Activated CD4-positive, alpha-beta T cell treated with anti-CD3 and anti-CD28 coated beads for 1 hour (primary cell): ENCODE measurements at places on chromosomes 16 and 17.

GRCh38 chr16:80197741-80198201 lies 343.0 kb upstream of the DYNLRB2 start:
- DNase-seq = no peak

GRCh38 chr17:41103896-41104295 lies 1.3 kb upstream of the KRTAP4-9 start:
- DNase-seq = no peak

GRCh38 chr16:28981517-28981916 lies 3.3 kb upstream of the LAT start:
- DNase-seq = no peak

- no peak for DNase-seq
These were observed 215.4 kb downstream of the CHD9NB start for GRCh38 chr16:52837251-52837650.

DNA sequence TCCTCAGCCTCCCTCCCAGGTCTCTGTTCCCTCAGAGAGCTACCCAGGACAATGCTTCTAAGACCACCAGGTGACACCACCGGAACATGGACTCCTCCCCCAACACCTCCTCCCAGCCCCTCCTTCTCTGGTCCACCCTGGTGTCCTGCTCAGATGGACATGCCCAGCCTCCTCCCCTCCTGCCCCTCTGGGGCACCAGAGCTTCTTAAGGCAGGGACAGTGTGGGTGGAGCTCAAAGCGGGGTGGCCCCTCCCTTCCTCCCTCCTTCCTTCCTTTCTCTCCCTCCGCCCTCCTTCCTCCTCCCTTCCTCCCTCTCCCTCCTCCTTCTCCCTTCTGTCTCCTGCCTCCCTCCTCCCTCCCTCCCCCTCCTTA lies 22.7 kb downstream of the TRPV3 start:
- DNase-seq = no peak

GRCh38 chr16:3655030-3655395 lies 522 bp downstream of the DNASE1 start:
- no peak for DNase-seq

DNA sequence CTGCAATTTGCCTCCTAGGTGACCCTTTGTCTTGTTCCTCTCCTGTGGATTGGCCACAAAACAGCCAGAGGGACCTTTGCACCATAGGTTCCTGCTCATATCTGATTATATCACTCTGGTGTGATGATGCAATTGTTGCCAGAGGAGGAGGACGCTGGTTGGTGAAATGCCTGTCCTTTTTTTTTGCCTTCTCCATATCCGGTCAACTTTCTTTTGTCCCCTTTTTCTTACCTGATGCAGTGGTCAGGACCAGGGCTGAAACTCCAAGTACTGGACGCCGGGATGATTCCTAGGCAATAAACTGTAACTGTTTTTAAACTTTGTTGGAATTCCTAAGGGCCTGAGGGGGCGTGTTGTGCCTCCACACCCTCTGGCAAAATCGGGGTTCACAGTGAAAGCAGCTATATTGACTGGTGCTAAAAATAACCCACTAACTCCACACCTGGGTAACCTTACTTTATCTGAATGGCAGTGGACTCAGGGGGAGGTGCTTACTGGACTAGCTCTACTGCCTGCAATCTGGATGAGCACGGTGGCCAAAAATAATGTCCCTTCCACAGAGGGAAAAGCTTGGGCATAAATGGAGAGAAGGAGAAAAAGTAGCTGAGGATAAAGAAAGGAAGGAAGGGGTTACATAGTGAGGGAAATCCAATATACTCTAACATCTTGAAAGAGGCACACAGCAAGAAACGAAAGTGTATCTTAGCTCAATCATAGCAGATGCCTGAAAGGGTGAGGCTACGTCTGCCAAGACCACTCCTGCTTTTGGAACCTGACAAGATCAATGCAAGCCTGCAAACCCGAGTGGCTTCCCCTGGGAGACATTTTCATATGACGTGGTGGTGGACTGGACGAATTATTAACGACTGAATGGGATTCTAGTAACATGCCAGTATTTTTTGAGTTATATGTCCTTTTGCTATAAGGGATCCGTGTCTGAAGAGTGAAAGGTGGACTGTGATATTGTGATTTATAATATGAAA lies 28.4 kb upstream of the ZNF423 start:
- no peak for DNase-seq

DNA sequence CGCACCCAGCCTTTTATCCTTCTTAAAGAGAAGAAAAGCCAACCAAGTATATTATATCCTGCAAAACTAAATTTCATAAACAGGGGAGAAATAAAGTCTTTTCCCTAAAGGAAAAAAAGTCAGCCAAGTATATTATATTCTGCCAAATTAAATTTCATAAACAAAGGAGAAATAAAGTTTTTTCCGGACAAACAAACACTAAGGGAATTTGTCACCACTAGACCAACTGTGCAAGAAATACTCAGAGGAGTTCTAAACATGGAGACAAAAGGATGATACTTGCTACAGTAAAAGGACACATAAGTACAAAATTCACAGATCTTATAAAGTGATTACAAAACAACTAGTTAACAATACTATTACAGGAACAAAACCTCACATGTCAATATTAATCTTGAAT lies 14.4 kb upstream of the CCL18 start:
- DNase-seq = no peak

DNA sequence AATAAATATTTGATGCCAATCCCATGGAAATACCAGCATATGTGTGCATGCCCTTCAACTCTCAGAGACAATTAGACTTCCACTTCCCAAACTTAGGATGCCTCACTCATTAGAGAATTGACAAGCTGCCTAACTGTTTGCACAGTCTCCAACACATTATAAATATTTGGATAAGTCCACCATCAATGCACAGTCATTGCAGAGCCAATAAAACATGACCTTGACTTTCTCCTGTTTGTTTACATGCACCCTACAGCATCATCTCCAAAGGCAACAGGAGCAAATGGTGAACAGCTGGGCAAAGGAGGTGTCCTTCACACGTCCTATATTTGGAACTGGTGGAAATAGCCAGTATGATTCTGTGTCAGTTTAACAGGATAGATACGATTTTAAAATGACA lies 804.4 kb upstream of the RBFOX1 start:
- DNase-seq = no peak

DNA sequence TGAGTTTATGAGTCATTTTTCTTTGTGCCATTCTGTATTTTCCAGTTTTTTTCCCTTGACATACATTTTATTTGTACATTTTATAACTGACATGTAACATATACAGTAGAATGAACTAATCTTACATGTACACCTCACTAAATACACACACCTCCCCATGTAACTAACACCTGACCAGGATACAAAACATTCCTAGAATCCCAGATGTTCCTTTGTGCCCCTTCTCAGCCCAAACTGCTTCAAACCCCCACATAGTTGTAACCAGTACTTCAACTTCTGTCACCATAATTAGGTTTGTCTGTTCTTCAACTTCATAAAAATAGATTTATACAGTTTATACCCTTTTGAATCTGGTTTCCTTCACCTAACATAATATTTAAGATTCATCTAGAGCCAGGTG lies 73.5 kb downstream of the BRIP1 start:
- no peak for DNase-seq

- DNase-seq = no peak
These were observed 749 bp downstream of the GRIN2A start for GRCh38 chr16:10181196-10182162.

DNA sequence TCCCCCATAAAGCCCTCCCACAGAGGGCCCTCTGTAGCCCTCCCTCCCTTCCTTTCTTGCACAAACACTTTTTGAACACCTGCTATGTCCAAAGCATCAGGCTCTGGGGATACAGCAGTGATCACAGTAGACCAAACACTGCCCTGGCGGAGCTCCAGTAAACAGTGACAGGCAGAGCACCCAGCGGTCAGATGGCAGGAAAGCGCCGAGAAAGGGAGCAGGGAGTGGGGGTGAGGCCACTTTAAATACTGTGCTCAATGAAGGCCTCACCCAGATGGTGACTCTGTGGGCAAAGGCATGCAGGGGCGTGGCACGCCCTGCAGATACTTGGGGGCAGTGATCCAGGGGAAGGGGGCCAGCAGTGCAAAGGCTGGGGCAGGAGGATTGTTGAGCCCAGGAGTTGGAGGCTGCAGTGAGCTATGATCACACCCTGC lies 7.6 kb downstream of the PRR29 start:
- DNase-seq = no peak

GRCh38 chr17:79617740-79618382 lies 7.0 kb upstream of the RBFOX3 start:
- no peak for DNase-seq

DNA sequence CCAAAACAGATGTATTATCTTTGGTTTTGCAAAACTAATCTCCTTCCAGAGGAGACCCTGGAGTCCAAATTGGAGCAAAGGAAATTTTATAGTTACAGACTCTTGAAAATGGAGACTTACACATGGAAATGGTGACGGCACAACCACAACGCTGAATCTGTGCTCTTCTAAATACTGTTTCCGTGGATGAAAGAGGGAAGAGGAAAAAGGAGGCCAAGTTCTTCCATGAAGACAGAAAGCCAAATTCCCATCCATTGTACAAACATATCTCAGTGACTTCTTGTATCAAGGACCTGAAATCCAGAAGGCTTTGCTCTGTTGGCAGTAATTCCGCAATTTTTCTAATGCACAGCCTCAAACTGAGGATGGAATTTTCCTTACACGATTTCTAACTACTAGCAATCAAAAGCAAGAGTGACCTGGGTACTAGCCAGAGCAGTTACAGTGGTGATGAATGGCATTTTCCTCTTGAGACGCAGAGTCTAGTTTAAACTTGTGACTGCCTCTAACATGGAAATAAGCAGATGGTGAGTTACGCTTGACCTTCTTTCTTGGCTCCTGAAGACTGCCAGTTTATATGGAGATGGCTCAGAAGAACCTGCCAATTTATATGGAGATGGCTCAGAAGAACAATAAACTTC lies 38.5 kb downstream of the VPS53 start:
- DNase-seq = no peak

- DNase-seq = no peak
These were observed 23.6 kb upstream of the YWHAE start for GRCh38 chr17:1423456-1424135.

DNA sequence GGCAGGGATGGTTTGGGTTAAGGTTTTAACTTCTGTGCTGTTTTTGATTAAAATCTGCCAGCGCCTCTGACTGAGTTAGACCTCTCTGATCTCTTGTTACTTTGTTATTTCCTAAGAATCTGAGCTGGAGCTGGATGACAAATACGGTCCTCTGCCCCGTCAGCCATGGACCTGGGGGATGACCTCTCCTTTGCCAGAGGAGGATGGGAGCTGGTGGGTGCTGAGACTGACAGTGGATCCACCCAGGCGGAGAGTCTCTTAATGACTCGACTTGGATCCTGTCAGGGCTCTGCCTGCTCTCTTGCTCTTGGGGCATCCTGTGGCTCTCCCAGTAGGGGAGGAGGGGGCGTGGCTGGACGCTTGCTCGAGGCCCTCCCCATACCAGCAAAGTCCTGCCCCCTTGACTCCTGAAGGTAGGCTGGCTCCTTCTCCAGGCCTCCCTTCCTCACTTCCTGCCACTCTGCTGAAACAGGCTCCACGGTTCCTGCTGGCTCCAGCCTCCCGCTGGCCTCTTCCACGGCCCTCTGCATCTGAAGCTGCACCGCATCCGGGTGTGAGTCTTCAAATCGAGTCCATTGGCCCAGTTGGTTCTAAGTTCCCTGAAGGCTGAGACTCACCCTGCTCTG lies 24.8 kb upstream of the MAP3K14 start:
- no peak for DNase-seq

GRCh38 chr17:21376081-21376758 lies at the start of gene KCNJ12:
KCNJ12 (plus strand) TSS chr17:21376357; CDS start chr17:21415343, 38,986 bp downstream.
- no peak for DNase-seq

DNA sequence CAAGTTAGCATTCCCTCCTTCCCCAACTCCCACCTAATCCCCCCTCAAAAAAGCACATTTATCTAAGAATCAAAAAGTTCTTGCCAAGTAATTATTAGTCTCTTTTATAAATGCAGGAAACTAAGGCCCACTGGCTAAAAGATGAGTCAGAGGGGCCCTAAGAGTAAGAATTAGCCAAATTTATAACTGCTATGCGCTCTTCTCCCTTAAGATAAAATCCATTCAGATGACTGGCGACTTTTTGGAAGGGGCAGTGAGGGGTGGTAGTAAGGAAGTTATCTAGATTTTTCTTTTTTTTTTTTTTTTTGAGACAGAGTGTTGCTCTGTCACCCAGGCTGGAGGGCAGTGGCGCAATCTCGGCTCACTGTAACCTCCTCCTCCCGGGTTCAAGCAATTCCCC lies 17.1 kb downstream of the ZNF652 start:
- no peak for DNase-seq

GRCh38 chr17:17073581-17074403 lies 31.5 kb downstream of the MPRIP start:
- no peak for DNase-seq

DNA sequence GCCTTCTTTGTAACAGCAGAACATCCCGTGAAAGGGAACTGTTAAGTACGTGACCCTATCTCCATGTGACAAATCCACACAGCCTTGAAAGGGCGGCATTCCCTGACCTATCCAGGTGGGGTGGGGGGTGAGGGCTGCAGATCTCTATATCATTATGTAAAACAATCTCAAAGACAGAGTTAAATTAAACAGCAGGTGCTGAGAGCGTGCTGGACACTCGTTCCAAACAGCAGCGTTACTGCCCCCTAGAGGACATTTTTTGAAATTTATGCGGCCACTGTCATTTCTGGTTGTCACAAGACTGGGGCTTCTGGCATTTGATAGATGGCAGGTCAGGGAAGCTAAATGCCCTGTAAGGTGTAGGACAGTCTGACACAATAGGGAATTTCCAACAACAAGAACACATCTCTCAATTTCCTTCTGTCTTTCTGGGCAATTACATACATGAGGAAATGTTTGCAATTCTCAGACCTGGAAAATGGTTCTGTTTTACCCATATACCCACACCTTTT lies 6.7 kb upstream of the SLC25A39 start:
- peak; percentile 46 for DNase-seq

- no peak for DNase-seq
These were observed 185.8 kb downstream of the HS3ST3A1 start for GRCh38 chr17:13415871-13416416.

- no peak for DNase-seq
These were observed 197.6 kb downstream of the XYLT1 start for GRCh38 chr16:17273142-17273561.

- peak; percentile 69 for DNase-seq
These were observed 23.8 kb downstream of the COTL1 start for GRCh38 chr16:84593825-84594724.

DNA sequence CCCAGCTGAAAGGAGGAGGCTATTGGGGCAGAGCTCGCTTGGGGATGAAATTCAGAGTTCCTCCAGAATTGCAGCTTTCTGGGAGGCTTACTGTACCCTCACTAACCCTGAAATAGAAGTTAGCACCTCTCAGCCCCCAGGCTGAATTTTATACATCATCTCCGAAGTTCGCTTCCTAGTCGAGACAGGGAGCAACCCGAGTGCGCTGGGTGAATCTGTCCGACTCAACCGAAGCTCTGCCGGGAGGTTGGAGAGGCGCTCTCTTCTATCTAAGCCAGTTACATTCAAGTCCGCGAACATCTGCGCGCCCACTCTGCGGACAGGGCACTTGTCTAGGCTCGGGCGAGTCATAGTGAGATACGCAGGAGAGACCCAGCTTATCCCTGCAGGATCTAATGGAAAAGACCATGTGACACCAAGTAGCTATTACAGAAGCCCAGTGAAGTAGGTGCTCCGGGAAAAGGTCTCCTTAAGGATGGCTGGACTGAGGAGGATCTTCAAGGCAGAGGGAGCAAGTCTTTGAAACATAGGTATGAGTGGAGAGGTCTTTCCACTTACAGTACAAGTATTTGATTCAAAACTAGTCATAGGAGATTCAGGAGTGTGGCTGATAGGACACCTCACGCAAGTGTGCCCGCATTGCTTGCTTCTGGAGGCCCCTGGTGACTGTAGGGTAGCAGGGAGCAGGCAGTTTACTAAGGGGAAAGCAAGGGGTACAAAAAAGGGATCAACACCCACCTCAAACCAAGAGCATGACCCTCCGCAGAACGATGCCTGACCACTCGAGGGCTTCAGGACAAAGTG lies 646 bp upstream of the HES7 start:
- no peak for DNase-seq
